ENCODE measurements at places on chromosomes 12 and 14.

DNA sequence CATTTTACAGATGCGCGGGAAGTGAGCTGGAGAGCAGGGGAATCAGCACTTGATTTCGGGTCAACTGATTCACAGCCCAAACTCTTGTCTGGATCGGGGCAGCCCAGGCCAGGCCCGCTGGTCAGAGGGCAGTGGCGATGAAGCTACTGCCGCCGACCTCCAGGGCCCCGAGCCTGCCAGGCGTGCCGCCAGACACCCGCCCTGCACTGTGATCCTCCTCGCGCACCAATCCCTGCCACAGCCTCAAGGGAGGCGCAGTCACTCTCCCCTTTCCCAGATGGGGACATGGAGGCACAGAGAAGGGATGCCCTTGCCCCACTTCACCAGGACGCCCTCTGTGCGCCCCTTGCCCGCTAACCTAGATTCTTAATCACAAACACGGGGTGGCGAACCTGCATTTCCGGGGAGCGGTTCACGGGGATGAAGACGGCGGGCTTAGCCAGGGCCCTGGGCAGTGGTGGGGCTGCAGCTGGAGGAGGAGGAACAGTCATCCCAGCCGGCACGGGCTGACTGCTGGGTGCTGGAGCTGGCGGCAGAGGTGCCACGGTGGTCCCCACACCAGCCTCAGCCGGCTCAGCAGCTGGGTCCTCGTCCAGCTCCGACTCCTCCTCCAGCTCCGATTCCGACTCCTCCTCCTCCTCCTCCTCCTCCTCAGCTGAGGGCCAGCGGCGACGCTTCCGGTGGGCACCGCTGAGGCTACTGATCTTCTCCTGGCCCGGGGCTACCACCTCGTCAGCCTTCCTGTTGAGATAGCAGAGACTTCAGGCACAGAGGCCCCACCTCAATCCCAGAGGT lies 8.6 kb downstream of the DHX37 start:
- DNase-seq, result no peak

- DNase-seq, result no peak
Observed at GRCh38 chr12:100371146-100371545, 14.3 kb downstream of the SLC17A8 start.

- DNase-seq, result no peak
Observed at GRCh38 chr14:96166461-96167223, 38.0 kb upstream of the BDKRB2 start.

- DNase-seq, result no peak
Observed at GRCh38 chr14:103716899-103717411, 1.3 kb downstream of the ZFYVE21 start.

DNA sequence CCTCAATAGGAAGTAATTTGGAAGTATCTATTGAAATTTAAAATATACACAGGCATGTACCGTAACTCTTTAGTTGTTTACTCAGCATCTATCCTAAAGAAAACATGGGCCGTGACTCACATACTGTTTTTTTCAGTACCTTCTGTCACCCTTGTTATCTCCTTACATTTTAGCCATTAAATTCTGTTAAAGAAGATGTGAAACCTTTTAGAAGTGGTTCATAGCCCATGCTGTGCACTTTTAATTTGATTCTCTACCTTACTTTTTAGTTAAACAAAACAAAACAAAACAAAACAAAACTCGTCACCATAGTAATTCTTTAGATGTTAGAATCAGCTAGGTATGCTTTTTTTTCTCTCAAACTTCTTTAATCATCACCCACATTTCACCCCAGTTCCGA lies 494.4 kb upstream of the RGS6 start:
- DNase-seq, result no peak

DNA sequence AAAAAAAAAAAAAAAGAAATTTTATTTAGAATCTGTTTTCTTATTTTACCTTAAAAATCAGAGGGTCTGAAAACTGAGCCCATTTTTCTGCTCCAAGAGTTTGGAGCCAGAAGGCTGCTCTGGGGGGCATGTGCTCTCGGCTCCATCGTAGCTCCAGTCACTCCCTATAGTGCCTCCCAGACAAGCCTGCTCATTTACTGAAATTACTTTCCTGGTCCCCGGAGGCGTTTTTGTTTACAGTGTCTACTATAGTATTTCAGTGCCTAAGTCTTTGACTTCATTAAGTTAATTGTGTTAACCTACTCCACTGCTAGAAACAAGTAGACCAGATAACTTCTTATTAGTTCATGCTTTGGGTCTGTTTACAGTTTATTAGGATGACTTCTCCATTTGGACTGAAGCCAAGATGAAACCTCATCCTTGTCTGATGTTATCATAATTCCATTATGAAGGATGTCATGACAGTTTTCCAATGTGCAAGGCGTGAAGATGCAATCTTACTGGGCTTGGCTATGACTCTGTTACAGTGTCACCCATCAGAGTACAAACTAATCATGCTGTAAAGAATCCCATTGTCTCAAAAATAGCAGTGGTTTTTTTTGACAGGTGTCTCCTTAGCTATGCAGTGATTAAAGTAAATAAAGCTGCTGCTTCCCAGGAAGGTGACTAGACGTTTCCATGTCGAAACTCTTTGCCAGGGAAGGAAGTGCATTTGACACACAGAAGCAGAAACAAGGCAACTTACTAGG lies 182.3 kb downstream of the TMEM132C start:
- DNase-seq, result no peak

GRCh38 chr14:99354166-99354875 lies 82.3 kb upstream of the BCL11B start:
- DNase-seq, result no peak

- no peak for DNase-seq
Observed at GRCh38 chr14:92264195-92264594, 58.8 kb upstream of the SLC24A4 start.

GRCh38 chr12:31021809-31022494 lies 51.7 kb upstream of the DDX11 start:
- no peak for DNase-seq

All from 8988T (cell line).